NCI-H187 (cell line): ENCODE measurements at places on chromosomes 7 and 10.

GRCh38 chr7:1946025-1946772 is 276.1 kb downstream of the ELFN1 start:
- no peak for DNase-seq

GRCh38 chr10:83538047-83538446 is 601.3 kb upstream of the GHITM start:
- no peak for DNase-seq

- DNase-seq: no peak
Measured at GRCh38 chr10:48199580-48200377, 74.7 kb downstream of the FRMPD2 start.

DNA sequence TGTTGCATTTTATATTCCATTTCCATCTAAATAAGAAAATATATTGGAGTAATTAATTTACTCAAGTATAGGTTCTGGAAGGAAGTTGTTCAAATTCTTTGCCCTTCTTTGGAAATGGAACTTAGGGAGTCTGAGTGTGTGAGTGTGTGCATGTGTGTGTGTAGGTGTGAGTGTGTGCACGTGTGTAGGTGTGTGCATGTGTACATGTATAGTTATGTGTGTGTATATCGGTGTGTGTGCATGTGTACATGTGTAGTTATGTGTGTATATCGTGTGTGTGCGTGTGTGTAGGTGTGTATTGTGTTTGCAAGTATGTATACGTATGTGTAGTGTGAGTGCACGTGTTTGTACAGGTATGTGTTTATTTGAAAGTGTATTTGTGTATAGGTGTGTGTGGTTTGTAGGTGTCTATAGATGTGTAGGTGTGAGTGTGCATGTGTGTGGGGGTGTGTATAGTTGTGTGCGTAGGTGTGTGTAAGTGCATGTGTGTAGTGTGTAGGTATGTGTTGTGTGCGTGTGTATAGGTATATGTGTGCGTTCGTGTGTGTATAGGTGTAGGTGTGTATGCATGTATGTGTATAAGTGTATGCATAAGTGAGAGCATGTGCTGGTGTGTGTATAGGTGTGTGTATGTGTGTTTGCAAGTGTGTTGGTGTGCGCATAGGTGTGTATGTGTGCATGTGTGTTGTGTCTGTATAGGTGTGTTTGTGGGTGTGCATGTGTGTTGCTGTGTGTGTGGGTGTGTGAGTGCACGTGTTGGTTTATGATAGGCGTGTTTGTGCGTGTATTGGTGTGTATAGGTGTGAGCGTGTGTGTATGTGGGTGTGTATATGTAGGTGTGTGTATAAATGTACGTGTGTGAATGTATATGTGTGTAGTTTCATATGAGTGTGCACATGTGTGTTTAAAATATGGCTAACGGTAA is 266.2 kb downstream of the CAMK1D start:
- DNase-seq: no peak

DNA sequence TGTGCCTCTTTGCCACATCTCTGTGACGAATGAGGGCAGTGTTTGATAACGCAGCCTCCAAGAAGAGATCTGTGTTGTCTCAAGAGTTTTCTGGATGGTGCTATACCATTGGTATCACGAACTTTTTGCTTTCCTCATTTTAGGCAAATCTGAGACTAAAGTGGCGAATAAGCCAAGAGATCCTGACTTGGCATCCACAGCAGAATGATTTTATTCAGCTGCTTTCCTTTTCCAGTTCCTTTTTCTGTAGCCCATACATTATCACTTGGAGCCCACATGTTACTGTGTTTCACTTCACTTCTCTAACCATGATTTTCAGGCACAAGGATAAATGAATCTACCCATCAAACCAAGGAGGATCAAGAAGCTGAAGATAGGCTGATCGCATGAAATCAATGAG is 177.9 kb upstream of the PTN start:
- no peak for DNase-seq

- no peak for DNase-seq
Measured at GRCh38 chr7:49563693-49564378, 209.6 kb upstream of the VWC2 start.

DNA sequence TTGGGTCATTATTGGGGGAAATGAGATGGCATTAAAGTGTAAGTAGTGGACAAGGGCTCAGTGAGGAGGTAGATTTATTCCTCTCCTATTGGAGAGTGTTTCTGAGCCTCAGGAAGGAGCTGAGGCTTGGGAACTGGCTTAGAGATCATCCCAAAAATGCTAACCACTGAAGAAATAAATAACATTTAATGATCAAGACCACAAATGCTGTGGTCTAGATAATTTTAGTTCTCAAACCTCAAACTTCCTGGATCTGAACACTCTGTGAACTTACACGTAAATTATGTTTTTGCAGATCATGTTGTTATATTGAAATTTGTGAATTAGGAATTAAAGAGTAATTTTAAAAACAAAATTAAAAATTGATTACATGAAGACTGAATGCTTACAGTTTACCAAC is 27.3 kb downstream of the MDFIC start:
- no peak for DNase-seq

DNA sequence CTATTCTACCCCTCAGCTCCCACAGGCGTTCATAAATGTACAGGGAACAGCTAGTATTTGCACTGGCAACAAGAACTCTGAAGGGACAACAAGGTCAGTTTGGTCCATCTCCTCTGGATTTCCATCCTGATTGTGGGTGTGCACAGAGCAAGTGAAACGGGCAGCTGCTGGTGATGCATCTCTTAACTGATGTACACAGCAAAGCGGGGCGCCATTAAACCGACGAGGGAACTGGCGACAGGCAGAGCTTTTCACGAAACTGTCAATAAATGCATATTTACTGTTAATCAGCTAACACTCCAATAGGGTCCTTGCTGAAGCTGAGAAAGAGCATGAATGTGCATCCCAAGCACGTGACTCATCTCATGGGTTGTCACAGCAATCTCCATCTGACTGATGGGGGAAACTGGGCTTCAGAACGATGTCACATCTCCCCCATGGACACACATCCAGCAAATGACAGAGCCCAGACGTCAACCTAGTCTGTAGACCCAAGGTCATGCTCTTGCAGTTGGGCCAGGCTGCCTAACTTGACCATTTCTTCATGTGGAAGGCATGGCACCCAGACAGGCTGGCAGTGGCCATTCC is 54.2 kb downstream of the FAM53B start:
- DNase-seq: no peak

- no peak for DNase-seq
Measured at GRCh38 chr10:97822261-97822687, 27.4 kb upstream of the GOLGA7B start.
